ENCODE measurements at places on chromosomes 6 and 20.

GRCh38 chr6:128395188-128395587 is 125.2 kb downstream of the PTPRK start:
- peaks cover 4% of the 10 kb centered on the region for H3K4me1 ChIP-seq
- H3K36me3 ChIP-seq = no peaks in the 10 kb centered on the region
- no peak for DNase-seq
- no peak overlapping the region for H3K4me3 ChIP-seq
- no peaks in the 10 kb centered on the region for H3K27me3 ChIP-seq

DNA sequence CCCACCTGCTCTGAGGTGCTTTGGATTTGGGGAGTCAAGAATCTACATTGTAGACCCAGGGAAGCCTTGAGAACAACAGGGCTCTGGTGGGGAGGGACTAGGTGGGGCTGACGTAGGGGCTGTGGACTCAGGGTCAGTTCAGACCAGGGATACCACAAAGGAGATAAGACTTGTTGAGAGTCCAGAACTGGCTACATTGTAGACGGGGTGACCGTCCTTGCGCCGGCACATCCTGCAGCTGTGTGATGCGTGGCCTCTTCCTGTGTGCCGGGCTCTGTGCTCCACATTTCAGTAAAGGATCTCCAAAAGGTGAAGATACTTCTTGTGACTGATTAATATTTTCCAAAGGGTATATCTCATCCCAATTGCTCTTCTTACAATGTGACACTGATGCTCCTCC is 9.8 kb upstream of the TLDC2 start:
- H3K36me3 ChIP-seq = peaks cover 3% of the 10 kb centered on the region
- no peak for DNase-seq
- peaks cover 9% of the 10 kb centered on the region for H3K4me1 ChIP-seq
- H3K4me3 ChIP-seq = no peak overlapping the region
- peaks cover 15% of the 10 kb centered on the region for H3K27me3 ChIP-seq
- no peak overlapping the region for H3K27ac ChIP-seq

DNA sequence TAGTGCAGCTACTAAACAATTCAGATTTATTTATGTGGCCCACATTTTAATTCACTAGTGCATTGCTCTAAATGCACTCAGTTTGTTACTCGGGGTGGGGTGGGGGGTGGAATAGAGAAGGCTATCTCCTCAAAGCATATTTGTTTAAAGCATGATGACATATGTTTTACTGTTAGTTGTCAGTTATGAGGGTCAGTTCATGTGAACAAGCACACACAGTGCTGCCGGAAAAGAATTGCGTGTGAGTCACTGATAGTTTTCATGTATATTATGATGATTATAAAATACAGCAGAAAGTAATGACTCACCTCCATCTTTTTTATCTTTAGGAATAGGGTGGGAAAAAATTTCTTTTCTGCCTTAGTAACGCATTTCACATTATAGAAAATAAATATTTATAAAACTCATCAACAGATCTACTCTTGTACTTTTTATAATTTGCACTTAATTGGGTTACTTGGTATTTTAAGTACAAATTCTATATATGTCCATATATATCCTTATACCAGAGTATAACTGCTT is 42.2 kb upstream of the STXBP5 start:
- H3K27ac ChIP-seq = no peak overlapping the region
- H3K36me3 ChIP-seq = peaks cover 7% of the 10 kb centered on the region
- H3K4me3 ChIP-seq = no peak overlapping the region
- no peak for DNase-seq

DNA sequence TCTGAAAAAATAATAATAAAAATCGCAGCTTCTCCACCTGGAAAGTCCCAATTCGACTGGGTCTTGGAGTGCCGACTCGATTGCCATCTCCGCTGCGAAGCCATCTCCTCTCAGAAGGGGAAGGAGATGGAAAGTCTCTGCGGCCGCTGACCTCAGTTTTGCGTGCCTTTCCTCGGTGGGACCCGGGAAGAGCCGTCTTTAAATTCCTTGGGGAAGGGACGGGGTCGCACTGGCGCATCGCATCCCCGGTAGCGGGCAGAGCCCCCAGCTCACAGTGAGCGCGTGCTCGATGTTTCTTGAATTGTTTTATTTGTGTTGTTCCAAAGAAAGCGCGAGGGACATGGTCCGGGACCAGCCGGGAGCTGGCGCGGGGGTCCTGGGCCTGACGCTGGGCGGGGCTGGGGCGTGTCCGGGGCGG is 270 bp upstream of the TIAM2 start:
- peaks cover 10% of the 10 kb centered on the region for H3K4me1 ChIP-seq
- H3K4me3 ChIP-seq = peak overlapping the region; percentile 88
- H3K36me3 ChIP-seq = no peaks in the 10 kb centered on the region

GRCh38 chr6:159473475-159474263 is 219.4 kb downstream of the SOD2 start:
- H3K27me3 ChIP-seq = no peaks in the 10 kb centered on the region
- H3K4me1 ChIP-seq = no peaks in the 10 kb centered on the region
- no peak for DNase-seq
- peaks cover 6% of the 10 kb centered on the region for H3K36me3 ChIP-seq
- no peak overlapping the region for H3K4me3 ChIP-seq

- H3K4me3 ChIP-seq = no peak overlapping the region
- peaks cover 1% of the 10 kb centered on the region for H3K27me3 ChIP-seq
- no peaks in the 10 kb centered on the region for H3K36me3 ChIP-seq
- no peak overlapping the region for H3K27ac ChIP-seq
- H3K4me1 ChIP-seq = peaks cover 11% of the 10 kb centered on the region
- no peak for DNase-seq
These were observed 518.9 kb upstream of the JARID2 start for GRCh38 chr6:14726816-14727493.

- no peak overlapping the region for H3K27ac ChIP-seq
- H3K27me3 ChIP-seq = no peaks in the 10 kb centered on the region
- H3K4me1 ChIP-seq = no peaks in the 10 kb centered on the region
- H3K4me3 ChIP-seq = no peak overlapping the region
These were observed 27.7 kb upstream of the LAMA4 start for GRCh38 chr6:112281821-112282615.

- peaks cover 4% of the 10 kb centered on the region for H3K36me3 ChIP-seq
- H3K4me1 ChIP-seq = no peaks in the 10 kb centered on the region
- no peak overlapping the region for H3K4me3 ChIP-seq
- no peak overlapping the region for H3K27ac ChIP-seq
- DNase-seq = no peak
These were observed 120.8 kb downstream of the ISM1 start for GRCh38 chr20:13341737-13342393.

DNA sequence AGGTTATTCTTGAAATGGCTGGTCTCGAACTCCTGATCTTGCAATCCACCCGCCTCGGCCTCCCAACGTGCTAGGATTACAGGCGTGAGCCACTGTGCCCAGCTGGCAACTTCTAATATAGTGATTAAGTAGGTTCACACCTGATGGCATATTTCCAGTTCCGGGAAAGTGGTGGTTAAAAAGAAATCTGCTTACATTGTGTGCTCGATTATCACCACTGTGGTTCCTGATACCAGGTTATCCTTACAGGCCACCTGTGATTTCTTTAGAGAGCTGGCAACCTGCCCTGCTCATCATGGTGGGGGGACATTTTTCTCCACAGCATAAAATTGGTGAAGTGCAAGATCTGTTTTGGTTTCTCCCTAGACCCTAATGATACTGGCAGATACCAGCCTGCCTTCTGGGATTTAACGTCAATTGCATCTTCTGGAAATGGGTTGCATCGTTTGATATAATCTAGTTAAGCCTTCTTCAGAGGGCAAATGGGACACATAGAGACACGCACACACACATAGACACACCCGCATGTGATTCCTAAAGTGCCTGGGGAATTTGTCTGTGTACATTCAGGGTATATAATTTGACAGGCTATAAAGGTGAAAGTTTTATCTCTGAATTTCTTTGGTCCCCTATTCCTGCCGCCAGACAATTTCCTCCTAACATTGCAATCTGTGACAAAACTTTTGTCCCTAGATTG is 49.7 kb upstream of the CITED2 start:
- no peak overlapping the region for H3K4me3 ChIP-seq
- H3K4me1 ChIP-seq = peaks cover 4% of the 10 kb centered on the region
- peaks cover 5% of the 10 kb centered on the region for H3K27me3 ChIP-seq
- no peak overlapping the region for H3K27ac ChIP-seq
- DNase-seq = no peak
- no peaks in the 10 kb centered on the region for H3K36me3 ChIP-seq
